ENCODE measurements at places on chromosomes 2 and 18.
A peak's percentile ranks its signal among the peaks of the same experiment; 100 is the strongest.

DNA sequence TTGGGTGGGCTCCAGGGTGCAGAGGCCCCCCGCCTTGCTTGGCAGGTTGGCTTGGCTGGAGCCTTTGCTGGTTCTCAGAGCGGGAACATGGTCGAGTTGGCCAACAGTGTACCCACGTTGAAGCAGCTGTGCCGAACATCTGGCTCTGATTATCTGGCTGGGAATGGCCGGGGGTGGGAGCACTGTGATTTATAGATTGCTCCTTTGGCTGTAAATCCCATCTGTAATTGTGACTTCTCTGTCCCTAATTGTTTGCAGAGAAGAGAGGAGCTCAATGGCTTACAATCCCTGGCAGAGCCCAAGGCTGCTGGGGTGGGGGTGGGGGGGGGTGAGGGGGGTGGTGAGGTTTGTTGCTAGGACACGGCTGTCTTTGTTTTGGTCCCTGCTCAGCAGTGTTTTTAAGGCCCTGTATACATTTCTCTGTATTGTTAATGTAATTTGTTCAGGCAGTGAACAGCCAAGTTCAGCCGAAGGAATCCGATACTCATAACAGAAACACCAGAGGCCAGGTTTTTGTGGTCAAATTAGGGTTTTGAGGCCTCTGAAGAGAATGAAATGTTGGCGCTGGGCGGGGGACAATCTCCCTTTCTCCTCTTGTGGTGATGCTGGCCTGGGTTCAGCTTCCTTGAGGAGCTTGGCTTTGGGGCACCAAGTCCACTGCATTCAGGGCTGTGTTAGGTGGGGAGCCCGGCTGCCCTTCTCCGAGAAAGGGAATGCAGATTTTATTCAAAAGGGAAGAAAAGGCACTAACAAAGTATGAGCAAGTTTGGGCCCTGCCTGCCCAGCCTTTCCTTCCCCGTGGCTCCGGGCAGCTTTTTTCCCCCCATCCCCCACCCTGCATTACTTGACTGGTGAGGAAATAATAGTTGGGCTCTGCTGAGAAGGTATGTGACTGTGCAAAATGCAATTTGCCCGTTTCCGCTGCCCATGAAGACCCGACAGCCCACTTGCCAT is 82.5 kb downstream of the TCF7L1 start:
- peak; percentile 62 for DNase-seq

GRCh38 chr2:119407430-119408220 is 24.0 kb upstream of the TMEM37 start:
- peak; percentile 79 for DNase-seq

DNA sequence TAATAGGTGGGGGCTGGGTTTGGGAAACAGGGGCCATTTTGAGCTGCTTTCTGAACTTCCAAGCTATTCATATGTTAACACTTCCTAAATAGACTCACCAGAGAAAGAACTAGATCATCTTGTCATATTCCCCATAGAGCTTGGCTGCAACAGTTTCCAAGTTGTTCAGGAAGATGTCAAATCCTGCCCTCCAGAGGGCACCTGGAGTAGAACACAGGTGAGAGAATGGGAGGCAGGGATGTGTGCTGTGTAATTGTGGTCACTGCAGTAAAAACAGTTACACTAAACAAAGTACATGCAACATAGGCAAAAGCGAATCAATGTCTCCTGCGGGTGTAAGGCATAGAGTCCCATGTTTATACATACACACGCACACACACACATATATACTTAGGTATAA is 34.5 kb upstream of the LRRC30 start:
- DNase-seq: no peak

- no peak for DNase-seq
Measured at GRCh38 chr2:155161314-155161713, 462.8 kb downstream of the KCNJ3 start.

- no peak for DNase-seq
Measured at GRCh38 chr2:228516019-228516418, 334.5 kb upstream of the SPHKAP start.

- peak; percentile 60 for DNase-seq
Measured at GRCh38 chr2:196066291-196067087, 2.1 kb downstream of the DNAH7 start.

DNA sequence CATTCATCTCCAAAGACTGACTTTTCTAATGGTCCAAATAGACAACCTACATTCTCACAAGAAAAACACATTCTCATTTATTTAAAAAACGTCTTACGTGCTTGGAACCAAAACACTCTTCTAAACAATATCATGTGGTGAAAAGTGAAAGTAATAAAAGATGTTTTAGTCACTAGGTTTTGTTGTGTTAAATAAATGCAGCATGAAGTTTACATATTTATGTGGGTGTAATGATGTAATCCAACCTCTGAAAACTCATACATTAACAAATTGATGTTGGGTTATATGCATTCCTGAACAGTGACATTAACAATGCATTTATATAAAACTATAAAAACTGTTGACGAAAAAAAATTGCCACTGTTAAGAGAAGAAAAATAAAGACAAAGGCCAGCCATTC is 55.1 kb upstream of the ACVR2A start:
- DNase-seq: peak; percentile 17

- DNase-seq: no peak
Measured at GRCh38 chr2:22126106-22126505, 1002.3 kb downstream of the TDRD15 start.

GRCh38 chr18:12012697-12013096 is 31.4 kb downstream of the IMPA2 start:
- no peak for DNase-seq

- peak; percentile 81 for DNase-seq
Measured at GRCh38 chr2:238908960-238909951, 61.4 kb downstream of the TWIST2 start.

GRCh38 chr2:151336863-151337371 is 20.5 kb upstream of the TNFAIP6 start:
- no peak for DNase-seq

DNA sequence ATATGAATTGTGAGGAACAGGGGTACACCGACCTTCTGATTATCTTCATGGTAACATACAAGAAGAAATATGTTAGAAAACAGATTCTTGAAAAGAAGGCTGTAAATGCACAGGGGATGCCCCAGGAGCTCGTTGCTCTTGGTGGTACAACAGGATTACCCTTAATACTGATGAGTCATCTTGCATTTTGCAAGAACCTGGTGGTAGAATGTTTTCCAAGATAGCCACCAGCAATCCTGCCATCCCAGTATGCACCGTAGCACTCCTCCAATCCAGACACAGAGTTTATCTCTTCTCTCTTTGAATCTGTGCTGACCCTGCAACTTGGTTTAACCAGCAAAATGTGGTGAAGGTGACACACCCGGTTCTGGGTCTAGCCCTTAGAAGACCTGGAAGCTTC is 238.3 kb downstream of the EN1 start:
- no peak for DNase-seq
